Head of caudate nucleus (tissue), 42 donors: ENCODE measurements at places on chromosomes 2 and 18.

- DNase-seq = peak; percentile 35
These were observed 118.4 kb upstream of the DAPL1 start for GRCh38 chr2:158676696-158677095.

DNA sequence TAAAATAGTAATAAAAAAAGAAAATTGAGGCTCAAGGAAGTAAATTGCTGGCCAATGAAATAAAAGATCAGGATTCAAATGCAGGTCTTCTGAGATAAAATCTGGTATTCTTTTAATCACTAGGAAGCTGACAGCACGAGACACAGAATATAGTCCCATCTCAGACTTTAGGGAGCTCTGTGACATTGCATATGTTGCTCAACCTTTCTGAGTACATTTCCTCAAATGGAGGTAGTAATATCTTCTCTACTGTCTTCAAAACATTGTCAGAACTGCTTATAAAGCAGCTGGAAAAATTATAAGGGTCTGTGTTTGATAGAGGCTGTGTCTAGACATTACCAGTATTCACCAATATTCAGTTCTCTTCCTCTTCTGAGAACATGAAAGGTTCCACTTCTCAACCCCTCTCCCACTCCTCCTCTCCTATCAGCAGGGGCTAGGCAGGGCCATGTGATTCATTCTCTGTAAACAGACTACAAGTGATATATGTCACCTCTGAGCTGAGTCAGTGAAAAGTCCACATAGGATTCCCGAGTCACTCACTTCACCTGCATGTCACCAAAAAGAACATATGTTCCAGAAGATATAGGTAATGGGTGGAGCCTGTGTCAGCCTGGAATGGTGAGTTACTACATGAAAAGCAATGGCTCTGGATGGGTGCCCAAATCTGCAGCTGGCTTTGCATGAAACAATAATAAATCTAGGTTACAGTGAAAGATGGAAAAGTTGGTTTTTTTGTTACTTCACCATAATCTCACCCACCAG, 7.1 kb downstream of the KCNE4 start:
- no peak for DNase-seq

GRCh38 chr2:208172125-208172524, 8.7 kb upstream of the CRYGA start:
- no peak for DNase-seq

DNA sequence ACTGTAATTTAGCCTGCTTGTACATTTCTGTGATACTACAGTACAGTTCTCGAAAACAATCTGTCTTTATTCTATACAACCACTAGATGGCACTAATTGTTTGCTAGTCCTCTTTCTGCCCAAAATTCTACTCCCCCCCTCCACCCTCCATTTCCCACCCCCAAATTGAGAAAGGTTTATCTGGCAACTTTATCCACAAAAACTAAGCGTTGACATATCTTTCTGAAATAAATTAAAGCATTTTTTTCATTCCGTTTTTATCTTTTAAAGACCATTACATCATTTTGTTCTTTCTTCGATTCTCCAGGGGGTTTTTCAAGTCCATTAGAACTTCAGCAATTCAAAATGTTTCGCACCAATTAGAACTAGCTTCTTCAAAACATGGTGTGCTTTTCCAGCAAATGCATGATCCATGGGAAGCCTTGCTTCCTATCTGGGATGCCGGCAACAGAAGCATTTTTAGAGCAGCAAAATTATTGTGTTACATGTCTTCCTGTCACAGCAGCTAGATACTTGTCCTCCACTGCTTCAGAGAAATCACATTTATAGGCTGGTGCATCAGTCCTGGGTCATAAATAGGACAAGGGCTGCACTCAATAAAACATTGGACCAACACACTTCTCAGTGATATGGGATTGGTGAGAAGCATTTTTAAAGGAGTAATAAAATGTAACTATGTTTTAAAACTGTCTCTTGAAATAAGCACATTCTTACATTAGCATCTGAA, 241.3 kb downstream of the PAX3 start:
- DNase-seq = no peak

DNA sequence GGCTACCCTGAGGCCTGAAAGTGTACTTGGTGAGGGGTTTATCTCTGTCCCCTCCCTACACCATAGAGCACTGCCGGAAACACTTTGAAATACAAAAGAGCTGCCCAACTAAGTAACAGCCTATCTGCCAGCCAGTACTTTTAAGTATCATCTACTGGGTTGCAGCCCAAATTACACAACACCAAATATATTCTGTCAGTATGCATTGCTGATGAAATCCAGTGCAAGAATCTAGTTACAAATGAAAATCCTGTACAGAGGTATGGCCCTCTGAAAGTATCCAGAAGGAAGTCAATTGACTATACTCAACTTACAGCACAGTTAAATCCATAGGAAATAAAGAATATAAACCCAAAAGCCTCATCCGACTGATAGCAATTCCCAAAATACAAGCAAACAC, 280.8 kb downstream of the CCDC85A start:
- DNase-seq = no peak

- DNase-seq = no peak
These were observed 27.8 kb upstream of the COL6A3 start for GRCh38 chr2:237441605-237442274.

DNA sequence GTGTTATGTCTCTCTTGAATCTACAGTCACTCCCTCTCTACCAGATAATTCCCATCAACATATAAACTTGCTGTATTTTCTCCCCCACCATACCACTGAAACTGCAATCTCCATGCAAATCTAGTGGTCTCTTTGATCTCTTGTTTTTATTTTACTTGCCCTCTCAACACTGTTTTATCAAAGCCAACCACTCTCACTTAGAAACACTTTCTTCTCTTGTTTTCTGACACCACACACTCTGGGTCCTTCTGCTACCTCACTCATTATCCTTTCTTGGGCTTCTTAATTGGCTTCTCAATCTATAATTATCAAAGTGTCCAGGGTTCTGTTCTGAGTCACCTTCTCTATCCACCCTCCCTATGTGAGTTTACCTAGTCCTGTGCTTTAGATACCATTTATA, 2.0 kb upstream of the MCFD2 start:
- DNase-seq = no peak

GRCh38 chr2:25844089-25844488, 34.2 kb downstream of the ASXL2 start:
- DNase-seq = no peak

DNA sequence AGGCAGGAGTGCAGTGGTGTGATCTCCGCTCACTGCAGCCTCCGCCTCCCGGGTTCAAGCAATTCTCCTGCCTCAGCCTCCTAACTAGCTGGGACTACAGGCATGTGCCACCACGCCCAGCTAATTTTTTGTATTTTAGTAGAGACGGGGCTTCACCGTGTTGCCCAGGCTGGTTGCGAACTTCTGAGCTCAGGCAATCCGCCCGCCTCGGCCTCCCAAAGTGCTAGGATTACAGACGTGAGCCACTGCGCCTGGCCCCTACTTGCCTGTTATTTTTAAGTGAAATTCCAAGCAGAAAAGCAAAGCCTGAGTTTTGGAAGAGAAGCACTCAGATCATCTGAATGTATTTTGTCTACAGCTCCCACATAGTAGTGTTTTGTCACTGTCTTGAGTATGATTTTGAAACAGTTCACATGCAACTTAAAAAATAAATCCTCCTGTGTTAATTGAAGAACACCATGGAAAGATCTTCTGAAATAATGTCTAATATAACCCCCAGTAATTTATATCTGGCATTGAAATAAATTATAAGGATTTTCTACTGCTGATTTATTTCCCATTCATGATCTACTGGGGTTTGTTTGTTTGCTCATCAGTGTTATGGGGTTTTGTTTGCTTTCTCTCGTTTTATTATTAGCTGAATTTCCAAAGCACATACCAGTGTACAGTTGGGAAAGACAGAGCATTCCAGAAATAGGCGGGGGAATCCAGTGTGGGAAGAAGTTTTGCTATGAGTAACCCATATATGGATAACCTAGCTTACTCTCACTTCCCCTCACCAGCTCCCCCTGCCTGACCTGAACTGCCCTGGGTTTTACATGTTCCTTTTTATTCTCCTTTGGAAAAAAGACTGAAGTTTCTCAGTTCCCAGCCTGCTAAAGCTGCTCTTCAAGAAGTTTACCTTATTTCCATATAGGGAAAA, 80.1 kb upstream of the MAP3K20 start:
- DNase-seq = no peak

DNA sequence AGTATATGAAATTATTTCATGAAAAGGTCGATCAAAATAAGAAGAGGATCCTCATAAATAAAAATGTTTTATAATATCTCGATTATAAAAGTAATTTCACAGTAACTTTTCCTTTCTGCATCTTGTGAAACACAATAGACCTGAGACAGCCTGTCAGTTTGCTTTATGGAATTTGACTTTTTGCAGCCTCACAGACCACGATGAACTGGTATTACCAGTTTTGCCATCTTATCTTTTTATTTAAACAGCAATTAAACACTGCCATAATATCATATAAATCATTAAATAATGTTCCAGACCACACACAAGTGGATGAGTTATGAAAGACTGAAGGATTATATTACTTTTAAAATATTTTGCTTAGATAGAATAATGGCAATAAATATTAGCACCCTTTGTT, 10.7 kb upstream of the GALNT3 start:
- DNase-seq = no peak

- no peak for DNase-seq
These were observed 2.1 kb downstream of the RHBDD1 start for GRCh38 chr2:226837787-226838603.

- DNase-seq = no peak
These were observed 109.5 kb downstream of the CDC42EP3 start for GRCh38 chr2:37561615-37562569.

- no peak for DNase-seq
These were observed 1412.0 kb upstream of the ZEB2 start for GRCh38 chr2:145931781-145932395.

DNA sequence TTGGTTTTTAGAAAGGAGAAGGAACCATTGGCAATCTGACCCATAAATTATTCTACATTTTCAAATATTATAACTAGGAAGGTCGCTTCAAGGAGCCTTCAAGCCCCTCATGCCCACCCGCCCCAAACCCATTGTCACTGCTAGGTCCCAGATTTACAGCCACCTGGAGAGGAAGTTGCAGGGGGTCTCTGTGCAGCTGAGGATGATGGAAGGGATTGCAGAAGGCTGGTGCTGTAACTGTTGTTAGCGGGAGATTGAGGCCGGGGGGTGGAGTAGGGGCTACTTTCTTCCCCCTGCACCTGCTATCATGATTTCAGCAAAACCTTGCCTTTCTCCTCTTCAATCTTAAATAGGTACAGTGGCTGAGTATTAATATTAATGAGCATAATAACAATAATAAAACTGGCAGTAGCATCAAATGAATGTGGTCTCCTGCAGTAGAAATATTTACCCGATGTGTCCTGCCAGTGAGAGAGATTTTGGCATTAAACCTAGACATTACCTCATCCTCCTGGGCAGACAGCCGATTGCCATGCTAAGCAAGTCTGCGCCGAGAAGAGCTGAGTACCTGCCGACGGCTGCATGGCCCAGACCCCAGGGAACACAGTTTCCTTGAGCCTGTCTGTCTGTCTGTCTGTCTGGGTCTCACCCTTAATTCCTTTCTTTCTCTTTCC, 225.4 kb downstream of the FAM210A start:
- DNase-seq = peak; percentile 76

DNA sequence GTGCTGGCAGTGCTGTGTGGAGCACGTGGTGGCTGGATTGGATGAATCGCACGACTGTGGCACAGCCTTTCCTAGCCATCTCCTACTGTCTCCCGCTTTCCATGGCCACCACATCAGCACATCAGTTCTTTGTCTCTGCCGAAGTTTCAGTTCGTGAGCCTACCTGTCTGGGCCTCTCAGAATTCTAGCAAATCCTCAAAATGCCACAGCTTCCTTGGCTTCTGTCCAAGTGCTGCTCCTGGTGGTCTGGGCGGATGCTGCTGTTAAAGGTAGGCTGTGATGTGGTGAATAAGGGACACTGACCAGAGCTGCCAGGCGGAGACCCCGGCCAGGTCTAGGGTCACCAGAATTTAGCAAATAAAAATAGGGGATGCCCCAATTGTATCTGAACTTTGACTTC, 237.4 kb downstream of the LPIN1 start:
- no peak for DNase-seq

GRCh38 chr2:131724019-131724418, 196.3 kb downstream of the CCDC74A start:
- DNase-seq = no peak
